Fibroblast of skin of back (primary cell): ENCODE measurements at places on chromosomes 4 and X.

DNA sequence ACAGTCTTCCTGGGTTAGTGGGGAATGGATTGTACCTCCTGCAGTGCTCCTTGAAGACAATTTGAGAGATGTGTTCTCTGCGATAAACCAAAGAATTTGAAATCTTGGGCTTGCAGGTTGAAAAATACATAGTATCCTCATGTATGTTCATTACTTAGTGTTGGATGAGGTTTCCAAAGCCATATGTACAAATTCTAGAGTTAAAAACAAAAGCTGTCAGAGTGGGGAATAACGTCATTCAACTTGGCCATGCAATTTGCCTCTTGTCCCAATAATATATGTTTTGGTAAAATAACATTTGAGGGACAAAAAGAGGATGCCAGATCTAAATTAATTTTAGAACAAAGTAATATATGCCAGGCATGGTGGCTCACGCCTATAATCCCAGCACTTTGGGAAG is 51.3 kb upstream of the CBR4 start:
- no peak for DNase-seq

- DNase-seq, result no peak
Observed at GRCh38 chr4:797066-797465, 28.9 kb downstream of the CPLX1 start.

DNA sequence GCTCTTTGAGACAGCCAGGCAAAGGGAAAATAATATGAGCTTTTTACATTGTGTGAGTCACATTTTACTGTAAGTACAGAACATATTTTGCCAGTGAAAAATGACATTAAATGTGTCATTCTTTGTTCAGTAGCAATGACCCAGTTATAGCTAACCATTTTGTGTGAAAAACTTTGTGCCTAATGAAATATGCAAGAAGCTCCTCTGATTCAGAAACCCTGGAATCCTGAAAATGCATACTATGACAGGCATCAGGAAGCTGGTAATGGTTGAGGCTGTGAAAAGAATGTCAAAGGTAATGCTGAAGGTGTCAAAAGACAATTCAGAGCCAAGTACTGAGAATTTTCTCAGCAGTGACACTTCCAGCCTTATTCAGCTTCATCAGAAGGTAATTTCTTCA is 549.5 kb upstream of the SMIM31 start:
- DNase-seq, result peak; percentile 93

DNA sequence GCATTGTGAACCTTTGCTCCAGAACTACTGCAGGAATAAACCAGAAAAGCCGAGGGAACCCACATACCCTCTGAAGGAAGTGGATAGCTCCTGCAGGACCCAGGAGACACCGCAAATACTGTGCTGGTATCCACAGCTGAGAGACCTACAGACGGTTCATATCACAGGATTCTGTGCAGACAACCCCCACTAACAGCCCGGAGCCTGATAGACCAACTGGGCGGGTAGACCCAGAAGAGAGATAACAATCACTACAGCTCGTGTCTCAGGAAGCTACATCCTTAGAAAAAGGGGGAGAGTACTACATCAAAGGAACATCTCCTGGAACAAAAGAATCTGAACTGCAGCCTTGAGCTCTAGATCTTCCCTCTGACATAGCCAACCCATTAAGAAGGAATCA is 150.8 kb downstream of the FRAS1 start:
- DNase-seq, result no peak

- no peak for DNase-seq
Observed at GRCh38 chrX:131081772-131082740, 23.9 kb downstream of the ARHGAP36 start.

- DNase-seq, result no peak
Observed at GRCh38 chrX:29541038-29541437, 674.3 kb upstream of the MAGEB2 start.

DNA sequence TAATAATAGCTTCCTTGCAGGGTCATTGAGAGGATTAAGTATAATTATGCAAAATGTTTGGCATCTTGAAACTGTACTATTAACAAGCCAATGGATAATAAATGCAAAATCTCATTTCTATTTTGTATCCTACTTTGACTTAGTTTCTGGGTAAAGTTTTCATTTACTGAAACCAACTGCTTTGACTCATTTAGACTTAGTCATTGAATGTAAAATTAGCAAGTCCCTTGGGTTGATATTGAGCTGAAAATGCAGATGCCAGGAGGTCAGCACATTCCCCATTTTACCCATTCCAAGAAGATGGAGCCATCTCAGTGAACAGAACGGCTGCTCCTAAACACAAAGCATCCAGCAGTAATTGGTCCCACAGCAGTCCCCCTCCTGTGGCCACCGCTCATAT is 74.7 kb upstream of the GATB start:
- DNase-seq, result no peak

DNA sequence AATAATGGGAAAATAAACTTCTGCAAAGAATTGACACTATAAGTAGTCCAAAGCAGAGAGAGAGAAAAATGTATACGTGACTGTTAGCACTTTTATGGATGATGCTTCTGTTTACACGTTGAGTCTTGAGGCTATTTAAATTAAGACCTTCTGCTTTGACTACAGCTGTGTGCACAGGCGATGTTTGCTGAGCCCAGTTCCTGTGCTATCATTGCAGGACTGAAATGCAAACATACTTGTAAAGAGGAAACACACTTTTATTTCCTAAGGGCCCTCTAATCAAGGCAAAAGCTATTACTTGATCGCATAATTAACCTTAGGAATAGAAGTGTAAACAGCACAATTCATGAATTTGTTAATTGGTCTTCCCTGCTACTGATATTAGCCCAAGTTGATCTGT is 226.9 kb downstream of the FBXW7 start:
- no peak for DNase-seq

DNA sequence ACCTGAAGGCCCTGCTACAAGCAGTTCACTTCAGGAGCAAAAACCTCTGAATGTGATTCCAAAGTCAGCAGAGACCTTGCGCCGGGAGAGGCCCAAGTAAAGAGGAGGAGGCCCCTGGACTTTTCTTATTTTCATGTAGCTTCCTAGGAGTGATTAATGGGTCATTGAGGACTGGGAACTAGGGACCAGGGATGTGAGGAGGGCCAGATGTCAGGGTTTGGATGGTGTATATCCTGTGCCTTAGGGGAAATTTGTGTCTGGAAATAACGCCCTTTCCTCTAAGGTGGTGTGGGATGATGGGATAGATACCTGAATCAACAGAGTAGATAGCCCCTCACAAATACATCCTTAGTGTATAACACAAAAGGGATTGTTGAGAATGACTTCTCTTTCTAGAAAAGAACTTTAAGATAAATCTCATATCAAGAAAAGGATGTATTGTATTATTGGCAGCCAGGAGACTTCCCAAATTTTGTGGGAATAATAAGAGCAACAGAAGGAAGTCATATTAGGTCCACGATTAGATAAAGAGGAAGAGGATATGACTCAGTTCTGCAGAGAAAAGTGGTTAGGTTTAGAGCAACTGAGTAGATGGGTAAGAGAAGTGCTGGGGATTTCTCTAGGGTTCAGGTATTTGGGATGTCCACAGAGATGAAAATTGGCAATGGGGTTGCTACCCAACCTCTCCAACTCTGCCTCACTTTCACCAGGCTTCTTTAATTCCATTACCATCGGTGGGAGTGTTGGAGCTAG is 1.1 kb downstream of the ITGB1BP2 start:
- DNase-seq, result no peak

- no peak for DNase-seq
Observed at GRCh38 chr4:161285461-161285860, 878.3 kb downstream of the FSTL5 start.

DNA sequence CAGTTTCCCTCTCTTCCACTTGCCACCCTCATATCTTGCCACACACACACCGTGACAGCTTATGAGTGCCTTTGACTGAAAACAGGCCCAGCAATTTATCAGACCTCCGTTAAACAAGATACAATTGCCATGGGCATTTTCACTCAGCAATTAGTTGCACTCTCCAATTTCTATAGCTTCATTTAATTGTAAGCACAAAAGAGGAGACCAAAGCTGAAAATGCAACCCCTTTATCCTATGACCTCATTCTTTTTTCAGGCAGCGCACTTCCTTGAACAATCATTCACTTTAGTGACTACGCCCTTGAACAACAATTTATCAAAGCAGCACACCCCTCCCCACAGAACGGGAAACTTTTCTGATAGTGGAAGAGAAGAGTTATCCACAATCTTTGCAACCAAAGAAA is 4.1 kb downstream of the POF1B start:
- DNase-seq, result no peak

DNA sequence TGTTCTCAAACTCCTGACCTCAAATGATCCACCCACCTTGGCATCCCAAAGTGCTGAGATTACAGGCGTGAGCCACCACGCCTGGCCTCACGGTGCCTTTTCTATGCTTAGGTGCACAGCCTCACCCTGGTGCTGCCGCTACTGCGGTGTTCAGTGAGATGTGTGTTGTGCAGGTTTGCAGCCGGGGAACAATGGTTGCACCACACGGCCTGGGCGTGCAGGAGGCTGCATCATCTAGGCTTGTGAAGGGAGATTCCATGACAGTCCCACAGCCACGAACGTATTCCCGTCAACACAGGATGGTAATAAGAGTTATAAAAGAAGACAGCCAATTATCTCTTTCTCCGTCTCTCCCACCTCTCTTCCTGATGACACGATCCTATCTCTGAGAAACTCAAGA is 22.0 kb downstream of the CPLX1 start:
- no peak for DNase-seq

DNA sequence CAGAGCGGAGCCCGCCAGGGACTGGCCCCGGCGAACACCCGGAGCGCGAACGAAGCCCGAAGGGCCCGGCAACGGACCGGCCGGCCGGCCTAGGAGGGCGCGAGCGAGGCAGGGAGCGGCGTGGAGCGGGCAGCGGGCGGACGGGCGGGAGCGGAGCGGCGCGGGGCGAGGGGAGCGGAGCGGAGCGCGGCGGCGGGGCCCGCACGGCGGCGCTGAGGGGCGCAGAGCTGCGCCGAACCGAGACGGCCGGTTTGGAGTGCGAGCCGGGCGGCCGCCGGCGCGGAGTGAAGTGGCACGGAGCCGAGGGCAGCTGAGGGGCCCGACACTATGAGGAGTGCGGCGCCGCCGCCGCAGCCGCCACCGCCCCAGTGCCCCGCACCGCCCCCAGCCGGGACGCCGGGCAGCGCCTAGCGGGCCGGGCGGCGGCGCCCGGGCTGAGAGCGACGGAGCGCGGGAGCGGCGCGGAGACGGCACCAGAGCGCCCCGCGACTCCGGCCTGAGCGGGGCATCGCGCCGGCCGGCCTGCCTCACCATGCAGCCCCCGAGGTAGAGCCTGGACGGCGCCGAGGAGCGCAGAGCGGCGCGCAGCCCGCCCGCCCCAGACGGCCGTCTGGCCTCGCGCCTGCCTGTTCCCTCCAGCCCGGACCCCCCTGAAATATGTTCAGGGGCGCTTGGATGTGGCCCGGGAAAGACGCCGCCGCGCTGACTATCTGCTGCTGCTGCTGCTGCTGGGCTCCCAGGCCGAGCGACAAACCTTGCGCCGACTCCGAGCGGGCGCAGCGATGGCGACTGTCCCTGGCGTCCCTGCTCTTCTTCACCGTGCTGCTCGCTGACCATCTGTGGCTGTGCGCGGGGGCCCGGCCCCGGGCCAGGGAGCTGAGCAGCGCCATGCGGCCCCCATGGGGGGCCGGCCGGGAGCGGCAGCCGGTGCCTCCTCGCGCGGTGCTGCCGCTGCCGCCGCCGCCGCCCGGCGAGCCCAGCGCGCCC is 793 bp downstream of the NALF2 start:
- DNase-seq, result no peak

GRCh38 chr4:125322366-125322730 is 7.6 kb downstream of the FAT4 start:
- peak; percentile 69 for DNase-seq

DNA sequence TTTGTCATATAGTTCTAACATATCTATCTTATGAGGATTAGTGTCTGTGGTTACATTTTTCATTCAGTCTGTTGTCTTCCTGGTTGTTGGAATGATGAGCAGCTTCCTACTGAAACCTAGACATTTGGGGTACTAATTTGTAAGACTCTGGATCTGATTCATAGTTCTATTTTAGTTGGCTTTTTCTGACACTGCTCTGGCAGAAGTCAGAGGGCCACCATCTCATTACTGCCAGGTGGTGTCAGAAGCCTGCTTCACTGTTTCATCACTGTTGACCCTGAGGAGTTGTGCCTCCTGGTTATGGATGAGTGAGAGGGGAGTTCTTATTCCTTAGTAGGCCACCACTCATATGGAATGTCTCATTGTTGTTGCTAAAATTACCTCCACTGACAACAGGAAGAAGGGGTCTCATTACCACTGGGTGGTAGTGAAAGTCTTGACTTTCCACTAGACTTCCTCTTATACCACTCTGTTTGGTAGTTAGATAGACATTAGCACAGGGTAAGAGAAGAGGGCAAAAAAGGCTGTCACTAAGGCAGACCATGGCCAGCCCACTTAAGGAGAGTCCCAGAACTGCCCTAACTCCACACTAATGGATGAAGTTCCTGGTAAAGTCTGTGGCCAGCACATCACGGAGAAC is 395.2 kb downstream of the SPOCK3 start:
- no peak for DNase-seq

DNA sequence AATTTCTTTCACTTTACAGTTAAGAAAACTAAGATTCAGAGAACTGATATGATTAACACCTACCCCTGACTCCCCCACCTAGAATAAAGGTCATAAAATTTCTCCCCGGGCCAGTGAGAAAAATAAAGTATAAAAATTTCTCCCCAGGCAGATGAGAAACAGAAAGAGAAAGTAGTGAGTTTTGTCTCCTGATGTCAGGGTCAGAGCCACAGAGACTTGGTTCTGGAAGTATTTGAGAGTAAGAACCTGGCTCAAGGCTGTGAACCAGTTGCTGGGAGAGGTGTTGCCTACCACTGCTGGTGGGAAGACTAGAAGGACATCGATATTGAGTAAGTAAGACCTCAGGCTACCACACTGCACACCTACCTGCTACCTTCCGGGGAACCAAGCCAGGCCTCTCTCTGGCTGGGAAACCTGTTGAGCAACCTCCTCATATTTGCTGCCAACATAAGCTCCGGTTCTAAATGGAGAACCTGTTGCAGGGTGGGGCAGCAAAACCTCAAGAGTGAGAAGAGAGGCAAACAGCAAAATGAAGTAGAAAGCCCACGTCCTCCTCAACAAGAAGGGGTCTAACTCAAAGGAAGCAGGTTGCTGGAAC is 104.2 kb upstream of the PUDP start:
- DNase-seq, result no peak
